Hepatic stellate cell (primary cell): ENCODE measurements at places on chromosomes 2 and 18.
A peak's percentile ranks its signal among the peaks of the same experiment; 100 is the strongest.

DNA sequence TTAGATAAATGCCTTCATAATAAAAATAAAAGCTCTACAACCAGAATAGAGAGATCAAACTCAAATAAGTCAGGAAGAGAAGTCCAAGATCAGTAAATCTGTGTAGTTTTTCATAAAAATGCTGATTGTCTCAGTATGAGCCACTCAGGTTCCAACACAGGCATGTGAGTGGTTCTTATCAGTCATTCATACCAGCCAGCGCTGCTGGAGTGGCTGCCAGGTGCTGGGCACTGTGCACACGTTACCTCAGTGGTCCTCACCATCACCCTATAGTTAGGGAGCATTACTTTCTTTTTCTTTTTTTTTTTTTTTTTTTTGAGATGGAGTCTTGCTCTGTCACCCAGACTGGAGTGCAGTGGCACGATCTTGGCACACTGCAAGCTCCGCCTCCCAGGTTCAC, 23.8 kb downstream of the CNDP1 start:
- DNase-seq = no peak

GRCh38 chr2:109065391-109065734, 63.6 kb upstream of the SH3RF3 start:
- no peak for DNase-seq

DNA sequence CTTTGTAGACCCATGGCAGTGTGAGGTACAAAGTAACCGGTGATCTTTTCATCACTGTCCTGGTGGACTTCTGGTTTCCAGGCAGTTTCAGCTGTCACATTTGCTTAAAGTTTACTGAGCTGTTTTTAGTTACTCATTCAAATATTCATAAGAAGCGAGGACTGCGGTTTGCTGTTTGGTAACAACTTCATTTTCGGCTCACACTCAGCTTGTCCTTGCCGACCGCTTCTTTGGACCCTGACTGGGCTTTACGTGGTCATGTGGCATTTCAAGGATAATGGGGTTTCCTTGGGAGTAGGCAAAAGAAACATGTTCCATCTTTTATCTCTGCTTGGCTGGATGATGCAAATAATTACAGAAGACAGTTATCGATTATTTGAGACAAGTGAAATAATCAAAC, 350.7 kb downstream of the PAX3 start:
- no peak for DNase-seq

- DNase-seq = no peak
These were observed 187.0 kb upstream of the FN1 start for GRCh38 chr2:215622837-215623236.

GRCh38 chr2:46275995-46276394, 21.2 kb upstream of the EPAS1 start:
- DNase-seq = no peak

GRCh38 chr2:38533180-38533579, 69.5 kb downstream of the HNRNPLL start:
- no peak for DNase-seq

- DNase-seq = no peak
These were observed 115.5 kb downstream of the KCTD1 start for GRCh38 chr18:26432651-26433424.

- DNase-seq = peak; percentile 95
These were observed 177.1 kb upstream of the HAAO start for GRCh38 chr2:42969231-42970150.

- no peak for DNase-seq
These were observed 139.2 kb downstream of the BCL2 start for GRCh38 chr18:63180321-63180720.

- DNase-seq = no peak
These were observed 147.6 kb upstream of the ITGA6 start for GRCh38 chr2:172279813-172280212.

GRCh38 chr2:239146741-239147181, 254.1 kb downstream of the HDAC4 start:
- no peak for DNase-seq

DNA sequence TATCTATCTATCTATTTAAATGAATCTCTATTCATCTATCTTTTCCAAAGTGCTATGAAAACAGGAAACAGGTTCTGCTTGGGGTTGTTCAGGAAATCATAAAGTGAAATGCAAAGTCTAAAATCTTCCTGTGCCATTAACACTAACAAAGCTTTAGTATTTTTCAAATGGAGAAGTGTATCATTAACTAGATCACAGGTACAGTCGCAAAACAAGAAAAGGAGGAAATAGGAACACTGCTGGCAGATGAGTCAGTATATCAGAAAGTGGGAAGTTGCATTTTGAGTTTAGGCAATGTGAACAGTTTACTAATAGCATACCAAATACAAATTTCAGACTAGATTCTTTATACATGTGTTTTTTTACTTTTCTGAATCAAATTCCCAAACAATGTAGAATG, 888.5 kb upstream of the FSHR start:
- no peak for DNase-seq

DNA sequence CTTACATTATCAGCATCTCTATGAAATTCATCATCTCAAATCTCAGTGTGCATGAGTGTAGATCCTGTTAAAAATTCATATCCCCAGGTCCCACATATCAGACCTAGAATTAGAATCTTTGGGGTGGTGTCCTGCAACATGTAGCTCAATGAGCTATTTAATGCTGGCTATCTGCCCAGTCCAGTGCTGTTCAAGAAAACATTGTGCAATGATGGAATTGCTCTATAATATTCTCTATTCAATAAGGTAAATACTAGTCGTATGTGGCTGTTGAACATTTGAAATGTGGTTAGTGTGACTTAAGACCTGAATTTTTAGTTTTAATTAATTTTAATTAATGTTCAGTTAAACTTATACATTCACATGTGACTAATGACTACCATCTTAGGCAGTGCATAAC, 127.4 kb downstream of the NOL4 start:
- no peak for DNase-seq

DNA sequence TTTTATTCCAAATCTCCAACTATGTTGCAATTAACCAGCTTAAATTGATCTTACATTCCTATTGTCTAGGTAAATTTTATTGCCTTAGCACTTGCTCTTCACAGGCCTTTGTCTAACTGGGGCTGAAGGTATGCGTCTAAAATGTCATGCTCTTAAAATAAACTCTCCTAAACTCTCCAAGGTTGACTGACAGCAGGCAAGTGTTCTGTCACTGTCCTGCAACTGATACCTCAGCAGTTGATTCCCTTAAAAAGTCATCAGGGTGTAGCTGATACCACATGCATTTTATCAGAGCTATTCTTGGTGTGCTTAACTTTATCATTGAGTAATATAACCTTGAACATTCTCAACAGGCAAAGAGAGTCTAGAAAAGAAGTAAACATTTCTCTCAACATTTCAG, 680 bp downstream of the TTN start:
- no peak for DNase-seq

DNA sequence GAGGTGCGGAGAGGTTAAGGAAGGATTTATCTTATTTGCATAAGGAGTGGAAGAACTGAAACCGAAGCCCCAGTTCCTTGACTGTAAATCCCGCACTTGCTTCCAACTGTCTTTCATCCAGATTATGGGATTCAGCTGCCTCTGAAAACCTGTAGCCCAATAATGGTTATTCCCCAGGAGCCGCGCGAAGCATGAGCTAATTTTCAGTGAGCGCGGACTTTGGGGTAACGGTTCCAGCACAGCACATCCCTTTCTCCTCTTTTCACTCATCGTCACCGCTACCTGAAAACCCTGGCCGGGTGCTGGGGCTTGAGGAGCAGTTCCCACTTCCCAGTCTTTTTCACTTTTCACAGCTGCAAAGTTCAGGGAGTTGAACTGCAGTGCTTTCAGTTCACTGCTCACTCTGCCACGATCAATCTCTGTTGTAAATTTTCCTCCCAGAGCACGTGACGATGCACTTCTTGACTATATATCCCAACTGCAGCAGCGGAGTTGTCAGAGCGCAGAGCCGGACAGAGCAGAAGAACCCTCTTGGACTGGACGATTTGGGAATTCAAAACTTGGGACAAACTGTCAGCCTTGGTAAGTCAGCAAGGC, at the start of gene KCNE4:
Gene KCNE4 (plus strand): TSS at position 498 of the 597 bp plus-strand sequence. CDS start 641 bp downstream, outside the sequence.
- peak; percentile 74 for DNase-seq

DNA sequence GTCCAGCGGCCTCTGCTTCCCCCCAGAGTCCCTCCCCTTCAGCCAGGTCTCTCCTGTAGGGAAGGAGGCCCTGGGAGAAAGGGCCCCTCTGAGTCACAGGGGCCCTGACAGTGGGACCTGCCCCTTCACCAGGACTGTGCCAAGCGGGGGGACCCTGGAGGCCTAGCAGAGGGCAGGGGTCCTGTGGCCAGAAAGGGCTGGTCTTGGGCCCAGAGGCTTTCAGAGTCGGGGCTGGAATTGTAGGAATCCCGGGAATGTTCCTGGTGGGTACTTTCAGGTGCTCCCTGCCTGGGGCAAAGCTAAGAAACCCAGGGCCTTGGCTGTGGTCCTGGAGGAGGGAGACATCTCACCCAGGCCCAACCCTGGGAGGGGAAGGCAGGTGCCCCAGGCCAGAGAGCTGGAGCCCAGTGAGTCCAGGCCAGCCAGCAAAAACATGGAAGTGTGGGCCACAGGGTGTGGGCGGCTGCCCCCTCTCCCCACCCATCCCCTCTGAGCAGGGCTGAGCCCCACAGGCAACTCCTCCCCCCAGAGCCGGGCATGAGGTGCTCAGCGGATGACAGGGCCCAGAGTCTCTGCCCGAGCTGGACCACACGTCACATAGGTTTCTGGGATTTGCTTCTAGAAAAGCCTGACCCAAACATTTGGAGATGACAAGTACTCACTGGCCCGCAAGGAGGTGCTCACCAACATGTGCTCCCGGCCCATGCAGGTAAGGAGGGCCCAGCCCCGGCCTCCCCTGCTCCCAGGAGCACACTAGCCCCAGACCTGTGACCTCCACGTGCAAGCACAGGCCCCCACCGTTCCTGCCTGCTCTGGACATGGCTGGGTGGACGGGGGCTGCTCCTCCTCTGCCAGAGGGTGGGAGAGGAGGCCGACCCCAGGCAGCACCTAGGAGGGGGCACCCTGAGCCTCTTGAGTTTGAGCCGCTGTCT, 48.2 kb upstream of the ALPP start:
- DNase-seq = no peak

GRCh38 chr2:2845806-2846315, 514.8 kb upstream of the MYT1L start:
- DNase-seq = no peak

DNA sequence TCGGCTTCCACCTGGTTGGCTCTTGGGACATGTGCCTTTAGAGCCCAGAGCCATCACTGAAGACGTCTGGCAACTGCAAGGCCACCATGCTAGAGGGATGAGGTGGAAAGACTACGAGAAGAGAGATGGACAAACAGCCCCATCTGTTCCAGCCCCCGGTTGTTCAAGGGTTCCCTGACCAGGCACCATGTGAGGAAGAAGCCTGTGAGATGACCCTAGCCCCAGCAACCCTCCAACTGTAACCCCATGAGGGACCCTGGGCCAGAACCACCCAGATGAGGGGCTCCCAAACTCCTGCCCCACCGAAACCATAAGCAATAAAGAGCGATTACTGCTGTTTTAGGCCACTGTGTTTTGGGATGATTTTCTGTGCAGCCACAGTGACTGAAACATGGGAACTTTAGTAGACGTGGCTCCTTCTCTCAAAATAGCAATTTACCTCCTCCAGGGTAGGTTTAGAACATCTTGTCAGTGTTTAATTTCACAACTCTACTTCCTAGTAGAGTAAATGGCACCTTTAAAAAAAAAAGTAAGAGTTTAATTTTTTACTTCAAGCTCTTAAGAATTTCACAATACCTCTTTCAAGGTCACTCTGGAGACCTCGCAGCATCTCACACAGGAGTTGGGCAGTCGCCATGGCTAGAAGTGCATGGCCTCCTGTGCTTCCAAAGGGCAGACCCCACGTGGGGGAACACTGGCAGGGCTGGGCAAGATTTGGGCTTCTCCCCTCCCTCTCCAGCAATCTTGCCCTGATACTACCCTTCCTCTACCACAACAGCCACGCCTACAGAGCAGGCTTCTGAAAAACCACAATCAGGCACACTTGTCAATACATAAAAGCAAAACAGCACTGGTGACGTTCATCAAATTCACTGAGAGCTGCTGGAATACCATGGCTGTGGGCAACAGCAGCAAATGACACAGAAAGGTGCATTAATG, 48.8 kb downstream of the TMEM163 start:
- no peak for DNase-seq

GRCh38 chr2:120444691-120445240, 98.8 kb downstream of the INHBB start:
- no peak for DNase-seq

DNA sequence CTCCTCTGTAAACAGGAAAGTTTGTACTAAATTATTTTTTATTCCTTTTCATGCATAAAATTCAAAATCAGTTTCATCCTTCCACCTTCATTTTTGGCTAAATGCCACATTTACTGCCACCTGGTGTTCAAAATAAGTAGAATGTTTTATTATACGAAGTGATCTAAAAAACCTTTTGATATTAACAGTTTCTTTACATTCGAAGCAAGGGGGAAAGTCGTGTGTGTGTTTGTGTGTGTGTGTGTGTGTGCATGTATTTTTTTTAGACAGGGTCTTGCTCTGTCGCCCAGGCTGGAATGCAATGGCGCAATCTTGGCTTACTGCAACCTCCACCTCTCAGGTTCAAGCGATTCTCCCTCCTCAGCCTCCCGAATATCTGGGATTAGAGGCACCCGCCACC, 9.0 kb upstream of the SCN9A start:
- DNase-seq = no peak

DNA sequence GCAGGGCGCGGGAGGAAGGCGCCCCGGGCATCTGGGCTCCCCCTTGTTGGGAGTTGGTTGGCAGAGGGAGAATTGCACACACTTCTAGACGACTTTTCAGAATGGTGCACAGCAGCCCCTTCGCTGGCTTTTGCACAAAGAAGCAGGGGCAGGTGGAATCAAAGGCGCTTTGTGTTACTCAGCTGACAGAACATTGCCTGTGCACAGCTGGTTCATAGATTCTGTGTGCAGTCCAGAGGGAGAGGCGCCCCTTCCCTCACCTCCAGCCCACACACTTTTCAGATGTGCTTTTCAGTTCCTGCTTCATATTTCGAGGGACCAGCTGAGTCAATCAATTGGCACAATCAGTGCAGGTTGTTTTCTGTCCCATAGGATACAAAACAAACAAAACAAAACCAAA, 348.4 kb upstream of the RAB12 start:
- DNase-seq = no peak

DNA sequence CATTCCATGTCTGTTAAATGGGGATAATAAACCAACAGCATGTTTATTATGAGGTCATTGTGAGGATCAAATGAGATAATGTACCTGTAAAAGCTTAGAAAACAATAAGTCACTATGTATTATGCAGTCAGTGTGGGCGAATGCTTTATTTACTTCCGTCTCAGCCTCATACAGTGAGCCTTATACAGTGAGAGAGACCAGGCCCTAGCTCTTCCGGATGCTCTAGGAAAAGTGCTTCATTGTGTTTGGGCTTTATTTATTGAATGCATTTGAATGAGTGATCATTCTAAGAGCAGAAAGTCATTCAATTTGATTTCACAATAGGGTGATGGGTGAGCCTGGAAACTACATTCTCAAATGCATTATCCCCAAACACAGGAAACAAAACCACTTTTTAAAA, 603.9 kb upstream of the FANCL start:
- DNase-seq = no peak

GRCh38 chr2:146258071-146258470, 1586.8 kb upstream of the ACVR2A start:
- no peak for DNase-seq

- peak; percentile 61 for DNase-seq
These were observed 185.0 kb upstream of the RASGRP3 start for GRCh38 chr2:33291278-33292013.
